ENCODE measurements at places on chromosomes 4 and X. TPM values are rescaled to one million over a fixed set of nuclear protein-coding genes. Genes with fewer than 3 reads are reported as not detected.

The PAGE4 gene
- 0.38 TPM for polyA plus RNA-seq

DNA sequence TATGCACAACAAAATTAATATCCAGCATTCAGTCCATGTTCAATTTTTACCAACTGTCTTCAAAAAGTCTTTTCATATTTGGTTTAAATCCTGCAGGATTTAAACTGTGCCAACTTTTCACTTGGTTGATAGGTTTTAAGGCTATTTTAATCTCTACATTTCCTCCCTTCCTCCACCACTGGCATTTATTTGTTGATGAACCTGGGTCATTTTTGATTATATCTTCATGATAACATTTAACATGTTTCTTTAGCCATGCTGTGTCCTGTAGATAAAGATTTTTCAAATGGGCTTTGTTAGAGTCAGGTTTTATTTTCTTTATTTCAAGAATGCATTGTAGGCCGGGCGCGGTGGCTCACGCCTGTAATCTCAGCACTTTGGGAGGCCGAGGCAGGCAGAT, 216.4 kb downstream of the ARHGAP10 start:
- no peak for DNase-seq

DNA sequence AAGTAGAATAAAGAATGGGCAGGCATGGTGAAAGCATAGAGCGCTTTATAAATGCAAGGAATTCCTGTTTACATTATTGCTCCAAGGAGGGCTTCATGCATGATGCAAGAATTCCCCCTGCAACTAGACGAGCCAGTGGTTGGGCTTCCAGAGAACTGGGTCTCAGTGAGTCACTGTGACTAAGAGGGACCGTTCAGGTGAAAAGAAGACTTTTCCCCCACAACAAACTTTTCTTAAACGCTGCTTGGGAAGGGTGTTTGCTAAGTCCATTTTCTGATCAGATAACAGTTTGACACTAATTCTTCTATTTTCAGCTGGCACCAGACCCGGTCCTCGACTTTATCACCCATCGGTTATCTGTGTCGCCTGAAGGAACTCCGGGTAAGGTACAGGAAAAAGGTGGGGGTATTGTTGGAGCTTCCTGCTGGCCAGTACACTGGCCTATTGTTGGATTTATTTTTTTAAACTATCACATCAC, 40.1 kb downstream of the LDB2 start:
- no peak for DNase-seq

GRCh38 chrX:45778616-45779015, 577.9 kb upstream of the DIPK2B start:
- DNase-seq = no peak

DNA sequence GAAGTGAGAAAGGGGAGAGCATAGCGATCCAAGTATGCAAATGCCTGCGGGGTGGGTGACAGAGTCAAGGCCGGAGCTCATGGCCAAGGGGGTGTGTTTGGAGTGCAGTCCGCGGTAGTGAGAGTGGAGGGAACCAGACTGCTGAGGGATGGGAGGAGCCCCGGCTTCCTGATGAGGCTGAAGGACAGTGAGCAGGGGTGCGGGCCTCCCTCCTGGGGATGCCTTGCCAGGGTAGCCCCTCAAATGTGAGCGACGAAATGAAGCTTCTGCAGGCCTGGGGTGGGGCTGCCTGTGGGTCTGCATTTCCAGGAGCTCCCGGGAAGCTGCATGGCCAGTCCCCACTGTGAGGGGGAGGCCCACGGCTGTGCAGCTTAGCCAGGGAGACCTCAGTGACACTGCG, 45.0 kb downstream of the PSAPL1 start:
- DNase-seq = no peak

GRCh38 chrX:151982222-151982621, 7.7 kb upstream of the GABRE start:
- no peak for DNase-seq

DNA sequence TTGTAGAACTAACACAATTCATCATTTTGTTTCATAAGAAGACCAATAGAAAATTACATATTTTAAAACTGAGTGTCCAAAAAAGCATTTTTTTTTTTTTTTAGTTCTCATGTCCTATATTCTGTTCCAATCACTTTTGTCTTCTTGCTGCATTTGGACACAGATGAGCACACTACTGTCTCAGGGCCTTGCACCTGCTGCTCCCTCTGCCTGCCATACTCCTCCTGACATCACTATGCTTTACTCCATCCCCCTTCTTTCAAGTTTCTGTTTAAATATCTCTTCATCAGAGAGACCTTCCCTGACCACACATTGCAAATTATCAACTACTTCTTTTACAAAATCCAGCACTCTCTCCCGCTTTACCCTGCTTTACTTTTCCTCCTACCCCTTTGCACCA, 230.7 kb upstream of the GK2 start:
- DNase-seq = no peak

Data from right renal cortex interstitium (tissue), 3 donors.